ENCODE measurements at places on chromosomes 4 and X.

DNA sequence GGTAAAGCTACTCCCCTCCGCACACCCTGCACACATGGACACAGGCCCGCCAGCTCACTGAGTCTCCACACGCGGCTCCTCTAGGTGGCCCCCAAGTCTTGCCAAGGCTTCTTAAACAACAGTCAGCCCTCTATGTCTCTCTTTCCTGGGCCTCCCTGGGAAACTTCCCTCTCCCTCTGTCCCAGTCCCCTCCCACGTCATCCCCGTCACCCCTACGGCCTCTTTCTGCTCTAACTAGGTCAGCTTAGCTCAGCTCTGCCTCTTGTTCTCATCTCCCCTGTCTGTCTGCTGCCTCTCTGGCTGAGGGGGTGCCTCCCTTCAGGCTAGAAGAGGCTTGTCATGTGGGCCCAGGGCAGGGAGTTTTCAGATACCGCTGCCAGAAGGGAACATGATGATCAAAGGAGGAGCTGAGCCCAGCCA, 38.8 kb downstream of the SEPTIN6 start:
- peak; percentile 5 for DNase-seq

DNA sequence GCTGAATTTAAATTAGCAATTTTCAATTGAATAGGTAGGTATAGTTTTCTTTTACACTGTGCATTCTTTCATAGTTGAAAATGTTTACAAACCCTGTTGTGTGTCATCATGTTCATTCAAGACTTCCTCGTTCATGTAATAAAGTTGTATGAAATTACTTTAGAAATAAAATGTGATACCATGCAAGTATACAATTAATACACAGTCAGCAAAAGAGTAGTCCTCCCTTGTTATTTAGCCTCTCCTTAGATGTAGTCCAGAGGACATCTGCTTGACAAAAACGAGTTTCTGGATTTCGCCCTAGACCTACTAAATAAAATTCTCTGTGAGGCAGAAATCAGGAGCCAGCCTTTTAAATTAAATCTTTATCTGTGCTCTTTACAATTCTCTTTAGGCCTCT, 231.6 kb downstream of the CXXC4 start:
- no peak for DNase-seq

DNA sequence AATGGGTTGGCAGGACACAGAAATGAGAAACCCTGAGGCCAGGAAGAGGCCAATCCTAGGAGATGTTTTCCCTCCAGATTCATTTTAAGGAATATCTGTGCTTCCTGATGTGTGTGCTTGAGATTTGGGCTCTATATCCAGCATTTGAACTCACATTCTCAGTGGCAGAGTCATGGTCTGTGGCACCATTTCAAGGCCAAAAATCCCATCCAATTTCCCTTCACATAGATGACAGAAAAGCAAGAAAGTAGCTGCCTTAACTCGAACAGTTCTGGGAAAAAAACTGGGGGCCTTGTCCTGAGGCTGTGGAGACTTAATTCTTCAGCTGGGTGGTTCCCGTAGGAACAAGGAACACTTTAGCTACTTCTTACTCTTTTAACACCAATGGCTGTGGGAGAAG, 27.4 kb downstream of the TAF7L start:
- no peak for DNase-seq

GRCh38 chrX:55524487-55524886, 34.8 kb upstream of the USP51 start:
- DNase-seq, result no peak

GRCh38 chrX:435536-436122, 48.9 kb upstream of the PPP2R3B start:
- DNase-seq, result no peak

- peak; percentile 18 for DNase-seq
Measured at GRCh38 chrX:27336466-27337091, 126.6 kb downstream of the PPP4R3C start.

GRCh38 chrX:44889824-44890223, 16.8 kb downstream of the KDM6A start:
- DNase-seq, result no peak

DNA sequence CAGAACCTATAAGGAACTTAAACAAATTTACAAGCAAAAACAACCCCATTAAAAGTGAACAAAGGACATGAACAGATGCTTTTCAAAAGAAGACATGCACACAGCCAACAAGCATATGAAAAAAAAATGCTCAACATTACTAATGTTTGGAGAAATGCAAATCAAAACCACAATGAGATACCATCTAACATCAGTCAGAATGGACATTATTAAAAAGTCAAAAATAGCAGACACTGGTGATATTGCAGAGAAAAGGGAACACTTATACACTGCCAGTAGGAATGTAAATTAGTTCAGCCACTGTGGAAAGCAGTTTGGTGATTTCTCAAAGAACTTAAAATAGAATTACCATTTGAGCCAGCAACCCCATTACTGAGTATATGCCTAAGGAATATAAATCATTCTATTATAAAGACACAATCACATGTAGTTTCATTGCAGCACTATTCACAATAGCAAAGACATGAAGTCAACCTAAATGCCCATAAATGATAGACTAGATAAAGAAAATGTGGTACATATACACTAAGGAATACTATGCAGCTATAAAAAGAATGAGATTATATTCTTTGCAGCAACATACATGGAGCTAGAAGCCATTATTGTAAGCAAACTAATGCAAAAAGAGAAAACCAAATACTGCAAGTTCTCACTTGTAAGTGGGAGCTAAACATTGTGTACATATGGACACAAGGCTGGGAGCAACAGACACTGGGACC, 1509.4 kb downstream of the TECRL start:
- no peak for DNase-seq

DNA sequence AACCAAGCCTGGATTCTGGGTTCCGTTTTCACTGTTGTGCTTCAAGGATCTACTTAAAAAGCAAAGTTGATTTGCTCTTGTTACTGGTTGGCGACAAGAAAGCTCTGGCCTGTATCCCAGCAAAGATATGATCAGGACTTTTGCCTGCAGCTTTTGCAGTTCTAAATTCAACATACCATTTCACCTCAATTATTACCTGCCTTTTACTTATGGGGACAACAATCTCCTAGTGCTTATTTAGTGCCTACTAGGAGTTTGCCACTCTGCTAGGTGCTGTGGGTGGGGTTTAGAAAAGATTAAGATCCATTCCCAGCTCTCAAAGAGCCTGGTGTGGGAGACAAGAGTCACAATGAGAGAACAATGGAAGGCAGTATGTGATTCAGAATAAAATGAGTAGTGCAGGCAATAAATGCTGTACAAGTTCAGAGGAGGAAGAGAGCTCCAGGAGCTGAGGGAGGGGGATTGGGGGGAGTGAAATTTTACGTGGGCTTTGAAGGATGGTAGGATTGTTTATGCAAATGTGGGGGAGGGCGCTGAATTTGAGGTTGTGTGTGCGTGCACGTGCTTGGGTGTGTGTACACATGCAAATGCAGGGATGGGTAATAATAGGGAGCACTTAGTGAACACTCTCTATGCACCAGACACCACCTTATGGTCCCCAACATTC, 5.0 kb upstream of the TMEM164 start:
- DNase-seq, result no peak

- DNase-seq, result no peak
Measured at GRCh38 chr4:85993641-85994040, 366.2 kb downstream of the MAPK10 start.

GRCh38 chrX:40105835-40106675, 8.3 kb upstream of the BCOR start:
- peak; percentile 71 for DNase-seq

GRCh38 chr4:98261405-98262291, 464 bp downstream of the RAP1GDS1 start:
- DNase-seq, result peak; percentile 49

- DNase-seq, result no peak
Measured at GRCh38 chrX:150683536-150684146, 9.6 kb upstream of the MTMR1 start.

- no peak for DNase-seq
Measured at GRCh38 chr4:61198686-61199085, 1.4 kb upstream of the ADGRL3 start.

GRCh38 chr4:5650040-5650439, 58.3 kb downstream of the EVC2 start:
- DNase-seq, result no peak

- no peak for DNase-seq
Measured at GRCh38 chrX:38170556-38170955, 50.1 kb downstream of the SRPX start.

GRCh38 chr4:646460-646859, 21.1 kb downstream of the PDE6B start:
- peak; percentile 27 for DNase-seq

GRCh38 chr4:171516694-171517093, 296.5 kb upstream of the GALNTL6 start:
- DNase-seq, result no peak

GRCh38 chrX:46144566-46144965, 400.7 kb downstream of the ZNF674 start:
- no peak for DNase-seq

DNA sequence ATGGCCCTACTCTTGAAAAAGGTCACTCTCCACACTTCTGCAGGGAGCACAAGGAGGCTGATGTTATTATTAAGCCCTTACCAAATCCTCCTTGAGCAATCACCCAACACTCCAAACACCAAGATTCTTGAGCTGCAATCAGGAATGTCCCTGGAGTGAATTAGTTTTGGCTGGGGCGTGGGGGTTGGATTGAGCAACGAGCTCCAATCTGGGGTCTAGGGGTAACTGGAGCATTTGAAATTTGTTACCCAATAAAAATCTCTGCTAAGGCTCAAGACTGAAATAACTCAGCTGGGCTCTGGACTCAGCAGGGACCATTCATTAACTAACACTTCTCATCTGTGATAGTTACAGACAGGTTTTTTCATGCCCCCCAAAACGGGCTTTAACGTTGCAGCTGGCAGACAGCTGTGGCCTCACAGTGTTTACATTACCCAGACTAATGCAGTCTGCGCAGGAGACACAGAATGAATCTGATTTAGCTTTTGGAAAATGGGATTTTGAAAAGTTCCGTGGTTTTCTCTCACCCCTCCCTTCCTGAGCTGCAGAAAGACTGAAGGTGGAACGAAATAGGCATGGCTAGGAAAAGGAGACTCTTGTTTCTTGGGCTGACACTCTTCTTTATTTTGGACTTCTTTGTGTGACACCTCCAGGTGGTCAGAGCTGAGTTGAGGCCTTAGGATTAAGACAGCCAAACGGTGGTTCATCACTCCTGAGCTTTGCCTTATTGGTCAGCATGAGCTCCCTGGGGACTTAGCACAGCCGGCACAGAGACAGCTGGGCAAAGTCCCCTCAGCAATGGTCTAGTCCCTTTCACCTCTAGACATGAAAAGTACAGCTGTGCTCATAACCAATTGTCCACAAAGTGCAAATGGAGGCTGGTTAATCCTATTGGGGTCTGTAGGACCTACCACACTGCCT, 26.6 kb downstream of the PLAC1 start:
- DNase-seq, result no peak

DNA sequence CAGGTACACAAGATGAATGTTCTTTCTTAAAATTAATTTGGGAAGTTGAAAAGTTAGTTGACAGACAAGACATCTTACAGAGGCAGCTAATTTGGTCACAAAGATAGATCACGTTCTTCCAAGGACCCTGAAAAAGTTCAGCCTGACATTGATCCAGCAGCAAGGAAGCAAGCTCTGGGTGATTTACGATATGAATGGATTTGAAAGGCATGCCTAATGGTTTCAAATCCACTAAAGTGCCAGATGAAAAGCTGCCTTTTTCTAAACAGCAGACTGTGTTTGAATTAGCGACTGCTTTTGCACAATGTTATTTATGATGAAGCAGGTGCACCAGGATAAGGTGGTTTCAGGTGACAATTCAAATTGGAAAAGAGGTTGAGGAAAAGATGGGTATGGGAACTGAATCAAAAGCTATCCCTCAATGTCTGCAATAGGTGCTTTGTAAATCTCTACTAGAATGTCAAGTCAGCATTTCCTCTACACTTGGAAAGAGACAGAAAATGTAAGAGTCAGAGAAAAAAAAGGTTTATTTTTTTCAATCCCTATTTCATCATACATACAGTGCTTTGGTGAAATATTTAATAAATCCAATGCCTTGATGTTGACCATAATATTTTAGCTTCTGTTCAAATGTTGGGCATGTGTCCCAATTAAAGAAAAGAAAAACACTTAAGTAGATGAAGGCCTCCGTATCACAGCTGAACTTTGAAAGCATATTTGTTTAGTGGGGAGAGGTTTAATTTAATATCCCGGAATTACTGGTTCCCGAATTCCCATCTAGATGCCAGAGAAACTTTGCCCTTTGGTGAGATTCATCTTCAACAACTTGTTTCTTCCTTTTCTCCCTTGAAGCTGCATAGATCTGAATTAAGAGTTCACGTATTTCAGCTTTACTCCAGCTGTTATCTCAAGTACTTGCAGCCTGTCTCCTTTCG, 6.0 kb downstream of the RASGEF1B start:
- no peak for DNase-seq

DNA sequence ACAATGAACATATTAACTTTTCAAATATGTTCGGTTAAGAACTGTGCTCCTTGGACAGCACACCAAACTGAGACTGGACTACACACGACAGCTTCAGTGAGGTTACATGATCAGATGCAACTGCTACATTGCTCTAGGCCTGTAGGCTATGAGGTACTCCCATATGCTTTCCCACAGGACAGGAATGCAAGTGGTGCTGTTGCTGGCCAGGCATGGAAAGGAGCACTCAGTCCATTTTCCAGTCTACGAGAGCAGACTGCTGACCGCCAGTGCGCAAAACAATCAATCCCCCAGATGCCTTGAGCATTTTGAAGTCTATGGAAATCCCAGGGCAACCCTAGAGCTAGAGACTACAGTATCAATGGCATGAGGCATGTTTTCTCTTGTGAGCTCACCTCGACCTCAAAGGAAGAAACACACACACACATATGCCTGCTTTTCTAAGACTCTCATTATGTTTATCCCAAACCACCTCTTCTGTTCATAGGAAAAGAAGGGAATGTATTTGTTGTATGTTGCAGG, 70.8 kb upstream of the SPP1 start:
- DNase-seq, result no peak

DNA sequence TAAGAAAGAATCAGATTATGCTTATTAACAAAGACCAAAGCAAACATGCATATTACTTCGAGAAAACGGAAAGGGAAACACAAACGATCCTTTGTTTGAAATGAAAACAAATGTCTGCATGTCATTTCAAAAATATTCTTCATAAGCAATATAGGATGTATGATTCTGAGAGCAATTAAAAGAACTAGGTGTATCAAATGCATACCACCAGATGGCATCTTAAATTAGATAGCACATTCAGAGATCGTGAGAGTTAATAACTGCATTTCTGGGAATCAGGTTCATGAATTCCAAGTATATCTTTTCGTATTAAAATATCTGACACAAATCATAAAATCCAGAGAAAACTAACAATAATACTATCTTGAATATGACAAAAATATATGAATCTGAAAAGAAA, 159.5 kb downstream of the PPP3CA start:
- no peak for DNase-seq

DNA sequence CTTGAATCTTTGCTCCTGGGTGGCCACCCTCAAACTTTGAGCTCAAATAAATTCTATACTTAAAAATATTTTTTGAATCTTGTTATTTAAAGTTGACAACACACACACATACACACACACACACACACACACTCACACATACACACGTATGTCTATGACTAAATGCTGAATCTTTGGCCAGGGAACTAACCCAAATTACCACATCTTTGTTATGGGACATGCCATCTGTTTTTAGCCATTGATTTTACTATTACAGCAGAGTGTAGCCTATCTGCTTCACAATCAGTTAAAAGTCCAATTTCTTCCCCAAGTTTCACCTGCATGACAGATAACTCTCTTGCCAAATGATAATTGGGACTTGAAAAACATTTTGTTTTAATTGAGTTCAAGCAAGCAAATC, 45.0 kb upstream of the USP46 start:
- DNase-seq, result no peak
